Spinal cord (tissue), 10 donors: ENCODE measurements at places on chromosomes 3 and 15. TPM values are rescaled to one million over a fixed set of nuclear protein-coding genes. Genes with fewer than 3 reads are reported as not detected.

The RAB6B gene
- 213 TPM for polyA plus RNA-seq

- no peak for DNase-seq
Observed at GRCh38 chr3:167691366-167691765, 37.6 kb upstream of the WDR49 start.

The FOXB1 gene
- polyA plus RNA-seq, result 11.8 TPM

GRCh38 chr3:155391551-155391958, 98.1 kb upstream of the STRIT1 start:
- peak; percentile 26 for DNase-seq
